ENCODE measurements at places on chromosomes 6 and 20.

- DNase-seq: no peak
These were observed 85.2 kb downstream of the SNAP25 start for GRCh38 chr20:10303852-10304251.

DNA sequence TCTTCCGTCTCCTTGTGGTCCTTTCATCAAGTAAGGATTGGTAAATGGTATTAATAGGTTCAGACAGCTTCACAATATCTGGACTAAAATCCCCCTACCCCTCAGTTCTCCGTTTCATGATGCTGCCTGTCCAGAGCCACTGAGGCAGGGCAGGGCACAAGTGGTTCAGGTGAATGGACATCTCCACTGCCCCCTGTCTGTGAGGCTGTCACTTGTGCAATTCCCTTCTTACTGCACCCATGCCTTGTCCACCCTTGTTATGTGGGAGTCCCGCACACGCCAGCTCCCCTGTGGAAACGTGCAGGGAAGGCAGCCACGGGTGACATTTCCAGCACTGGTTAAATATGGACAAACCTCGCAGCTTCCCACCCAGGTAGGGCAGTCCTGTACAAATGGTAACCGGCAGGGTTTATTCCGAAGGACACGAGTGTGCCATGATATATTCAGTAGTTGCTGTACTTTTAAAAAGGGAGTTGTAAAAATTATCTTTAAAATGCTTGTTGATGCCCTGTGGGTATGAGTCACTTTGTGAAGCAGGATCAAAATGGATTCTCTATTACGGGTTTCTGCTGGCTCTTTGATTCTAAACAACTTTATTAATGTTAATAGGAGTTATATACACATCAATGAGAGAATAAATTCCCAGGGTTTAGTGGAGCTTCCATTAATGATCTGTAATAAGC, 73.5 kb downstream of the FYN start:
- no peak for DNase-seq

DNA sequence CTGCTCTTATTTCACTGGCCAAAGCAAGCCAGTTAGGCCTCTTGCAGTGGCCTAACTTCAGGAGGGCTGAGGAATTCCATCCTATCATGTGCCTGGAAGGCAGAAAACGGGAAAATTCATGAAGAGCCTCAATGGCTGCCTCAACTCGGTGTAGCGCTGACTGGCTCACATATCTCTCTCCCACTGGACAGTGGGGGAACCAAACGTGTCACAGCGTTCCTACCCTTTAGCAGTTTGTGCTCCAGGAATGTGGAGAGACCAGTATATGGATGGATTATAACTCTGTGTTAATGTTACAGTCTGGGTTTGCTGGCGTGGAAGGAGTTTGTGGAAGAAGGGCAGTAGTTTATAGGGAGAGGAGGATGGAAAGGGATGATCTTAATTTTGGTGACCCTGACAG, 11.8 kb upstream of the C2 start:
- no peak for DNase-seq

- no peak for DNase-seq
These were observed 551.3 kb upstream of the EPHA7 start for GRCh38 chr6:93970684-93971083.

GRCh38 chr20:50215101-50215690, 24.6 kb downstream of the CEBPB start:
- DNase-seq: no peak

DNA sequence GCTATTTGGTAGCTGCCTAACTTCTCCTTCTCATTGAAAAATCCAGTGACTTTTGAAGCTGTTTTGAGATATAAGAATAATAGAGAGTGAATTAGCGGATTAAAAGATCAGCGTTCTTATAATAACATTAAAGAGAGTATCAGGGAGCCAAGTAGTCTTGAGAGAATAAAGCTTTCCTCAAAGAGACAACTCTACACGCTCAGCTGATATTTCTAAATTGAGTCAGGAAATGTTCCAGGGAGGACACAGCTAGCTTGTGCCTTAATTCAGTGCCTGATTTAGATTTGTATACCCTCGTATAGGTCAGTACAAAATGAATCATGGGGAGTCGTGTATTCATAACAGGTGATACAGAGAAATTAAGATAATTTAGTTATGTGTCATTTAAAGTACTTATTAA, 75.1 kb upstream of the QKI start:
- DNase-seq: no peak

DNA sequence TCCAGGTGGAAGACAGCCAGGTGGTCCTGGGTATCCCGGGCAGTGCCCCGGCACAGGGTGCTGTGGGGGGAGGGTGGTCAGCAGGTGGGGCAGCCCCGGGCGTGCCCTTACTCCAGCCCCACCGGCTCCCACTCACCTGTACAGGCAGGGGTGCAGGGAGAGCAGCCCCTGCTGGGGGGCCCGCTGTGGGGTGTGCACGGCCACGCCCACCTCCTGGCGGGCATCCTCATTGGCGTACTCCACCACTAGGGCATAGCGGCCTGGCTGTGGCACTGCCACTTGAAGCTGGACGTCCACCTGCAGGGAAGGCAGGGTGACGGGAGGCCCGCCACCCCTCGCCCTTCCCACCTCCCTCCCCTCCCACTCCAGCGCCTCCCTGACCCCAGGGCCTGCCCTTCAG, 29.6 kb downstream of the ADRM1 start:
- no peak for DNase-seq

DNA sequence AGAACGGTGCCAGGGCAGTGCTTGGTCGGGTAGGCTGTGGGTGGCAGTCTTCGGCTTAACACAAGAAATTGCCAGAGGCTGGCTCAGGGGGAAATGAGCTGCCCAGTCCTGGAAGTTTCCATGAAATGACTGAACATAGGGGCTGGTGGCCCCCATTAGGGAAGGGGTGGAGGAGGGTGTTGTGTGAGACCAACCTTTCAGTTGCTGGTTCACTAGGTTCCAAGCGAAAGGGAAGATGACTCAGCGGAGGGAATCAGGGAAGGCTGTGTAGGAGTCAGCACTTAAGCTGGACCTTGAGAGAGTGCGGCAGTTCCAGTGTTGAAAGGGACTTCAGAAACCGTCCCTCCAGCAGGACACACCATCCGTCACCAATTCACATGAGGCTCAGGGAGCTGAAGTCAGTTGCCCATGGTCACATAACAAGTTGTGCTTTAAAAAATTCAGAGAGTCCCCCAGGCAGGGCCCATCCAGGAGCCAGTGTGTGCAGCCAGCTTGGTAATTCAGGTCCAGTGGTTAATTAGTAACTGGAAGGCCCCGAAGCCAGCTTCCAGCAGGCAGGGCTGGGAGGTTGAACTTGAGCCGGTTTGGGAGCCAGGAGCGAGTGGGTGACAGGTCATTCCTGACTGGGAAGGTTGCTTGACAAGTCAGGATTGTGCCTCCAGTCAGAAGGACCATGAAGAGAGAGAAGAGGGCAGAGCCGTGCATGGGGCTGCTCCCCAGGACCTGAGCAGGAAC, at the start of gene SGK2:
Gene SGK2, plus strand, starts transcription at position 616 of the 735 bp plus-strand sequence. CDS start 7,469 bp downstream, outside the sequence.
- no peak for DNase-seq

- no peak for DNase-seq
These were observed 591.6 kb downstream of the PKHD1 start for GRCh38 chr6:51495610-51496396.

DNA sequence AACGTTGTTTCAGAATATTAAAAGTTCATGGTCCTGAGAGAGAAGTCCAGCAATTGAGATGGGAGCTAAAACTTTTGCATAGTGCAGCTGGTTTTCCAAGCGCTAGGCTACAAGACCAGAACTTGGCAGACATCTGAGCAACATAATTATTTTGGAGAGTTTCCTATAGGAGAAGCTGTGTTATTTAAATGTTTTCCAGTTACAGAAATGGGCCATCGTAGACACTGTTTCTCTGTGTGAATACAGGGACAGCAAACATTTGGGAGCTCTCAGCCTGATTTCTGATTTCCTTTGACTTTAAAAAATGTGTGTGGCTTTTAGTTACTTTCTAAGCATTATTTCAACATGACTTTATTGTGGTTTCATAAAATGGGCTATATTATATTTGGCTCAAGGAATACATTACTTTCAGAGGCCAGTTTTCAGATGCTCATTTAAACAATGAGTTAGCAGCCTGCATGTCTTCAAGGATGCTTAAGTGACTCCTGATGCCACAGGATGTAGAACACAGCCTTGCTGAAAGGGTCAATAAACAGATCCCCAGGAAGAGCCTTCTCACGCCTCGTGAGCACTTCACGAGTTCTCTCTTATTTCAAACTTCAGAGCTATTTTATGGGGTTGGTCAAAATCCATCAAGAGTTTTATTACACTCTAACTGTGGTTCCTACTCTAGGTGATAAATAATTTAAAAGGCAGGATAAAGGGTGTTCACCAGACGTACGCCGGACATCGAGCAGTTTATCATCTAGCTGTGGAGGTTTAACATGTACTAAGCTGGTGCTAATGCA, 193.8 kb downstream of the SMOC2 start:
- no peak for DNase-seq

DNA sequence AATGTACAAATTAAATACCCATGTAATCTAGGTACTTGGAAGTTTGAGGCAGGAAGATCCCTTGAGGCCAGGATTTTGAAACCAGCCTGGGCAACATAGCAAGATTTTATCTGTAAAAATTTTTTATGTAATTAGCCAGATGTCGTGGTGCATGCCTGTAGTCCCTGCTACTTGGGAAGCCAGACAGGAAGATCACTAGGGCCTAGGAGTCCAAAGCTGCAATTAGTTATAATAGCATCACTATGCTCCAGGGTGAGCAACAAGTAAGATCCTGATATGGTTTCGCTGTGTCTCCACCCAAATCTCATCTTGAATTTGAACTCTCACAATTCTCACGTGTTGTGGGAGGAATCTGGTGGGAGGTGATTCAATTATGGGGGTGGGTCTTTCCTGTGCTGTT, 535.8 kb downstream of the TENT5A start:
- DNase-seq: no peak

GRCh38 chr20:62707921-62708521, 615 bp upstream of the NTSR1 start:
- no peak for DNase-seq

DNA sequence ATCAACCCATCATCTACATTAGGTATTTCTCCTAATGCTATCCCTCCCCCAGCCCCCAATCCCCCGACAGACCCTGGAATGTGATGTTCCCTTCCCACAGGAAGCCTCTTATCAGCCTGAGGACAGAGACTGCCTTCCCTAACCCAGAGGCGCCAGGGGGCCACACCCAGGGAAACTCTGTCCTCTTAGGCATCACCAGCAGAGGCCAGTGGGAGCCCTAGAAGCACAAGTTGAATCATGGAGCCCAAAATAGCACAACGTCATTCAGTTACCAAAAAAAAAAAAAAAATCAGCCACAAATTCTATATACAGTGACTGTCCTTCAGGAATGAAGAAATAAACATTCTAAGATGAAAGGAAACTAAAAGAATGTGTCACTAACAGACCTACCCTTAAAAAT, 625.7 kb downstream of the TFAP2A start:
- DNase-seq: no peak

- no peak for DNase-seq
These were observed 78.2 kb downstream of the THBS2 start for GRCh38 chr6:169175360-169175887.

- no peak for DNase-seq
These were observed 5.3 kb downstream of the CCNC start for GRCh38 chr6:99563056-99563723.

DNA sequence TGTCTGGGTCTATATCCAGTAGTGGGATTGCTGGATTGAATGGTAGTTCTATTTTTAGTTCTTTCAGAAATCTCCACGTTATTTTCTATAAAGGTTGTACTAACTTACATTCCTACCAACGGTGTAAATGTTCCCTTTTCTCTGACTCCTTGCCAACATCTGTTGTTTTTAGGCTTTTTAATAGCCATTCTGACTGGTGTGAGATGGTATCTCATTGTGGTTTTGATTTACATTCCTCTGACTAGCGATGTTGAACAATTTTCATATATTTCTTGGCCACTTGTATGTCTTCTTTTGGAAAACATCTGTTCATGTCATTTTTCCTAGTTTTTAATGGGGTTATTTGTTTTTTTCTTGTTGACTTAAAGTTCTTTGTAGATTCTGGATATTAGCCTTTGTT, 99.3 kb downstream of the BMP2 start:
- no peak for DNase-seq

- DNase-seq: no peak
These were observed 6.4 kb downstream of the RAB44 start for GRCh38 chr6:36703982-36704381.

DNA sequence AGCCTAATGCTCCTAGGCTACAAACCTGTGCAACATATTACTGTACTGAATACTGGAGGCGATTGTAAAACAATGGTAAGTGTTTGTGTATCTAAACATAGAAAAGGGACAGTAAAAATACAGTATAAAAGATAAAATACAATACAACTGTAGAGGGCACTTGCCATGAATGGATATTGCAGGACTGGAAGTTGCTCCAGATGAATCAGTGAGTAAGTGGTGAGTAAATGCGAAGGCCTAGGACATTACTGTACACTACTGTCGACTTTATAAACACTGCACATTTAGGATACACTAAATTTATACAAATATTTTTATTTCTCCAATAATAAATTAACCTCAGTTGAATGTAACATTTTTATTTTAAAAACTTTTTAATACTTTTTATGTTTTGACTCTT, 485.0 kb downstream of the MMUT start:
- DNase-seq: no peak

All from cortex of kidney (tissue), 1 donor.